ENCODE measurements at places on chromosomes 3 and 15.

GRCh38 chr15:49187549-49188245 is 17.6 kb downstream of the GALK2 start:
- no peak for DNase-seq

DNA sequence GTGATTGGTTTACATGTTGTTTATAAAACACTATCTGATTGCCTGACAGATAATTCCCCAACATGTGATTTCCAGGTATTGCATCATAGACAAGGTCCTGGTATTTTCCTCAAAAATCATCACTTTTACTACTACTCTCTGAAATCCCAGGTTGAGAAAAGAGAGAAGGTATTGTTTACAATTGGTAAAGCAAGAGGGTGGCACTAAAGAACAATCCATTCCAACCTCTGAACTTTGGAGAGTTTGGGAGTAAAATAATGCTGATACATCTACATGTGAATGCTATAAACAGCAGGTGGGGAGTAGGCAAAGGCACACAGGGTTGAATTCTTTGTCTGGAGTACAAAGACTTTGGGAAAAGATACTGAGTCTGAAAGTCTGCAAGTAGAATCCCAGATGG is 134.2 kb downstream of the WDR72 start:
- no peak for DNase-seq

DNA sequence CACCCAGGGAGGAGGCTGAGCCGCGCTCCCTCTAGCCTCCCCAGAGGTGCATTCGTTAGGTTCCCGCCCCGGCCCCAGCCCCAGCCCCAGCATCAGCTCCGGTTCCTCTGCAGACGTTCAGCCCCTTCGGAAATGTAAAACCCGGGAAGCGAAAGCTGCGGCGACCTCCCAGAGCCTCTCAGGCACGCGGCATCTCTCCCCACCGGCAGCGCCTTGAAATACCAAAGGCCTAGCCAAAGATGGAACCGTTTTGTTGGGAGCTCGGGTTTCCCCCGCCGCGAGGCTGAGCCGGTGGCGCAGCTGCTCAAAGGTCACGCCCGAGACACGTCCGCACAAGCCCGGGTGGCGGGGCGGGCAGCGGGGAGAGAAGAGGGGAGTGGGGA is 77.8 kb upstream of the HES1 start:
- peak; percentile 66 for DNase-seq

- no peak for DNase-seq
Measured at GRCh38 chr3:135213822-135214221, 418.8 kb downstream of the EPHB1 start.

Measured in activated effector memory CD4-positive, alpha-beta T cell treated with anti-CD3 and anti-CD28 coated beads, Interleukin-2, amount 50 U/mL, for 16 hours (primary cell).